ENCODE measurements at places on chromosomes 11 and 22.
A peak's percentile ranks its signal among the peaks of the same experiment; 100 is the strongest.

DNA sequence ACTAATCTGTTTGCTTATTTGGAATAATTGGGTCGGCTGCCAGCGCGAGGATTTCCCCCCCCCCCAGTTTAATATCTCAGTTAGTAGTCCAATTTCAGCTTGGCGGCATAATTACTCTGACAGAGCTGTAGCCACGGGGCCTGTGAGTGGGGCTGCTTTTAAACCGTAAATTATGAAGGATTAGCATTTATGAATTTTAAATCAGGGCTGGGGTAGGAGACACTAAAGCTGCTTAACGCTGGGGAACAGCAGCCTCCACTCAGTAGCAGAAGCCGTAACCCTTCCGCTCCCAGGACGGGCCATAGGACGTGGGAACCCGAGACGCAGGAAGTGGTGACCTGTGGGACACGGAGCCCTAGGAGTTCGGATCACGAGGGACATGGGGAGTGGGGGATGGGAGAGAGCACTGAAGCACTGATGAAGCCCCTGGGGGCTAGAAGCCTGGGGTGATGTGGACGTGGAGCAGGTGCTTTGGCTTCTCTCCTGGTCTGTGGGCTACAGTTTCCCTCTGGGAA, 66.2 kb upstream of the LMO1 start:
- DNase-seq = no peak

DNA sequence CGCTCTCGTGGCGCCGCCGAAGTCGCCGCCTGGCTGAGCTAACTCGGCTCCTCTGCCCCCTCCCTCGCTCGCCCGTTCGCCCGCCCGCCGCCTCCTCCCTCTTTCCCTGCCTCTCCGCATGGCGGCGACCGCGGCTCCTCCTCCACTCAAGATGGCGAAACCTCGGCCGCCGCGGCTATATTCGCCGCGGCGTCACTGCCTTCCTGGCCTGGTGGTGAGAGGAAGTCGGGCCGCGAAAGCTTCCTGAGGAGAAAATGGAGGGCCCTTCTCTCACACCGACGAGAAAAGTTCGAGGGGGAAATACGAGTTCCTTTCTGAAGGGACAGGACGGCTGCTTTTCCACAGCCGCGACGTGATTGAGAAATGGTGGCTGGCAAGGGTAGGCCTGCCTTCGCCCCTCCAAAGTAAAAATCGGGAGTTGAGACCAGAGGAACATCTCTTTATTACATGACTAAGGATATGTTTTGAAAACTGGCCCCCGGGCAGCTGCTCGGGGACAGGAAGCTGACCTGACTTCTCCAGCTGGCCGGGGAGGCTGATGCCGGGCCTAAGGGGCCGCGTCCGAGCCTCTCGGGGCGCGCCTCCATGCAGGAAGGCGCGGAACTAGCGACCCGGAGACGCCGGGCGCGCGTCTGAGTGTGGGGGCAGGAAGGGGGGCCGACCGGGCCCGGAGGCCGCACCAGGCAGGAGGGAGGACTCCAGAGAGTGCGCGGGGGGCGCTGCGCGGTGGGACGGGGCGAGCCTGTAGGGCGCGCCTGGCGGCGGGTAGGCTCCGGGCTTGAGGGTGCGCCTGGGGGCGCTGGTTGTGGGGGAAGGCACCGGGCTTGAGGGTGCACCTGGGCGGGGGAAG, at the start of gene DDX6:
Gene DDX6 (minus strand): TSS at position 54 of the 850 bp plus-strand sequence. CDS start 4,913 bp downstream, outside the sequence.
- peak; percentile 79 for DNase-seq

DNA sequence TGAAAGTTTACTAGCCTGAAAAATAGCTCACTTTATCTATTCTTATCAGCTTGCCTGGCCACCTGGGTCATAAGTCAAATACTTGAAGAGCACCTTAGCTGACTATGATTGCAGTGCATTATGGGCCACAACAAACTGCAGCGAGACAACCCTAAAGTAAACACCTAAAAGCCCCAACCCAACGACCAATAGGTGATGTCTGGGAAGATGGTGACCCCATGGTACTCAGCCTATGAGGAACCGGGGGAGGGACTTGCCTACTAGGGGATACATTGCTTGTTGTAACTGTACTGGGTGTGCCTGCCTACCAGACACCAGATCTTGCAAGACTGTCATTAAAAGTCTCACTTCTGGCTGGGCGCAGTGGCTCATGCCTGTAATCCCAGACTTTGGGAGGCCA, 35.6 kb upstream of the APOBEC3A start:
- DNase-seq = no peak

DNA sequence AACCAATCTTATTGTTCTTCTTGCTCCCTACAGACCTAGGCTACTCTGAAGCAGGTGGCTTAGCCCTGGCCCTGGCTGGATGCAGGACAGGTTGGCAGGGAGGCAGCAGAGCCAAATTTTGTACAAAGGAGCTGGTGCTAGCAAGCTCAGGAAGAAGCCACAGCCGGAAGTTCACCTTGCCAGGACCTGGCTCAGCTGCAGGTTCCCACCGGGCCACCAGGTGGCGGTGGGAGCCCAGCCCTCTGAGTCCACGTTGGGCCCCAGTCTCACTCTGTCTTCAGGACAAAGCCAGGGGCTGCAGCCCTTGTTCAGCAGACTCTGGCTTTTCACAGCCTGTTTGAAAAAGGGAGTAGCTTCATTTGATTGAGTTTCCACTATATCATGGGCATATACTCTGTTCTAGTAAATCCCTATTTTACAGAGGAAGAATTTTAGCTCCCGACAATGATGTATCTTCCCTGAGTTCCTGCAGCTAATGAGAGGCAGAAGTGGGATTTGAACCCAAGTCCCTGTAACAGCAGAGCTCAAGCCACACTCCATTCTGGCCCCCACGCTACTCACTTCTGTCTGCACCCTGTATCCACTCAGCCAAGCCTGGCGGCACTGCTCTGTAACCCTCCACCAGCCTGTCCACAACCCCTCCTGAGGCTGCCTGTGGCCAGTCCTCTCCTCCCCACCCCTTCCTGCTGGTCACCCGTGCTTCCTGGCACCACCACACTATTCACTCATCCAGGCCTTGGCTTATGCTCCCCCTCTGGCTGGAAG, 3.3 kb downstream of the TKFC start:
- no peak for DNase-seq

DNA sequence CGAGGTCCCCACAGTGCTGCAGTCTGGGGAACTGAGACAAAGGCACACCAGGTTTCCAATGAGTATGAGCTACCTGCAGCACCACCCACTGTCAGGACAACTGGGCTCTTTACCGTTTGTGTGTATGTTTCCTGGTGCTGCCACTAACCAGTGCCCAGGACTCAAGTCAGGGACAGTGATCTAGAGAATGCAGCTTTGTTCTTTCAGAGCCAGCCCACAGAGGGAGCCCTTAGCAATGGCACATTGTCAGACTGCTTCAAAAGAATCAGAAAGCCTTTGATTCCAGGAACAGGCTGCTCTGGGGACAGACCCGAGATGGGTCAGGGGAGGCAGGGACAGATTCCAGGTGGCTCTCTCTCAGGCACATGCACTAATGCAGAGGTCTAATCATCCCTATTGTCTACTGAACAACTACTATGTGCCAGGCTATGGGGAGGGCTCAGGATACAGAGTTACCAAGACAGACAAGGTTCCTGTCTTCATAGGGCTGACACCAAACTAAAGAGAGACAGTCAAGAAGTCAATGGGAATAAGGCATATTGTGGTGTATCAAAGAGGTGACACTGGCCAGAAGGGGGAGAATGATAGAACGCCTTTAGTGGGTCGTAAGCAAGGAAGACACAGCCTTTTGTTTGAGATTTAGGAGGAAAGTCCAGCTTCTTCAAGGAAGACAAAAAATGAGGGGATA, 103.7 kb downstream of the VPREB1 start:
- peak; percentile 79 for DNase-seq

GRCh38 chr11:86089659-86090058, 20.8 kb upstream of the PICALM start:
- DNase-seq = no peak

- DNase-seq = no peak
Measured at GRCh38 chr11:64219354-64219684, 6.7 kb downstream of the TRPT1 start.

GRCh38 chr11:33377412-33378370, 120.5 kb downstream of the HIPK3 start:
- DNase-seq = no peak

DNA sequence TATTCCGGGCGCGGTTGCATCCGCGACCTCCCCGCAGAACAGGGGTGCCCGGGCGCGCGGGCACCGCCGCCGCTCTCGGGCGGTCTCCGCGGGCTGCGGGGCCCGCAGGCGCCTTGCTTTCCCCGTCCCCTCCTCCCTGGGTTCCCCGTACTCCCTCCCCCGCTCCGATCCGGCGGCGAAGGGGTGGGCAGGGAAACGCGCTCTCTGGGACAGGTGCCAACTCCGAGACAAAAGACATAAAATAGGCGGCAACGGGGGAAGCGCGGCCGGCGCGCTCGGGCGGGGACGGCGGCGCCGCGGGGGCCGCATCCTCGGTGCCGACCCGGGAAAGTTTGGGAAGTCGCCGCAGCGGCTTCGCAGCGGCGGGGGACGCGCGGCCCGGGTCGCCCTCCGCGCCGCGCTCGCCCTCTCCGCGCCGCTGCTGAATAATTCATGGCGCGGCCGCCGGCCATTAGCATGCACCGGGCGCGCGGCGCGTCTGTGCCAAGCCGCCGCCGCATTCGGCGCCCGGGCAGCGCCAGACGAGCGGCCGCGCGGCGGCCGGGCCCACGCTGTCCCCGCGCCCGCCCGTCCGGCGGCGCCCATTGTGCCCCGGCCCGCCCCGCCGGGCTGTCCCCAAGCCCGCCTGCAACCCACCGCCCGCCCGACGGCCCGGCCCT, 78.7 kb upstream of the PPARA start:
- DNase-seq = peak; percentile 88

DNA sequence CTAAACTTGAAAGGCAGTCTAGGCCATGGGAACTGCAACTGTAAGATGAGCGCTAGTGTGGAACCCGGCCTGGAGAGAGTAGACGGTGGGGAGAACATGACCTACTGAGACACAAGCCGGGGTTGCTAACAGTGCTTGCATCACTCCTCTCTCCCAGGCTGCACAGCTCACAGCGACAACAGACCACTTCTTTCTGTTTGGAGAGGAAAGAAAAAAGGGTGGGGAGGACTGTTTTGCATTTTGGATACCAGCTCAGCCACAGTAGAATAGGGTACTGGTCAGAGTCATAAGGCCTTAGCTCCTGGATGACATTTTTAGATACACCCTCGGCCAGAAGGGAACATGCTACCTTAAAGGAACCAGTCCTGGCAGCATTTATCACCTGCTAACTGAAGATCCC, 22.2 kb upstream of the OR52M1 start:
- DNase-seq = no peak

GRCh38 chr11:107810875-107811274, 47.7 kb downstream of the SLC35F2 start:
- no peak for DNase-seq

- DNase-seq = no peak
Measured at GRCh38 chr22:49303061-49303735, 524.5 kb downstream of the BRD1 start.

DNA sequence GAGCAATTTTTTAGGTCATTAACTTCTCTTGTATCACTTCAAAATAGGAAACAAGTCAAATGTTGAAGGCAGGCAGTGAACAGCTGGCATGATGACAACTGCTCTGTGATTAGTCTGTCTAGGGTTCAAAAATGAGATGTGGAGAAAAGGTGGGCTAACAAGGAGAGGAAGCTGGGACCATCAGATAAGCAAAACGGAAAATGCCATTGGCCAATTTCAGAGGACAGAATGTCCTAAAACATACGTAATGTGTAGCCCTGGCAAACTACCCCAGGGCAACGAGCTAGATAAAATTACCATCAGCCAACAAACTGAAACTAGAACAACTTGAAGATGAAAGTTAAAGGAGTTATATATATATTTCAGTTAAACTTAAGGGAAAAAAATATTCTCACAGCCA, 93.2 kb downstream of the RELT start:
- no peak for DNase-seq

GRCh38 chr22:37618674-37619073, 10.0 kb downstream of the GGA1 start:
- no peak for DNase-seq

DNA sequence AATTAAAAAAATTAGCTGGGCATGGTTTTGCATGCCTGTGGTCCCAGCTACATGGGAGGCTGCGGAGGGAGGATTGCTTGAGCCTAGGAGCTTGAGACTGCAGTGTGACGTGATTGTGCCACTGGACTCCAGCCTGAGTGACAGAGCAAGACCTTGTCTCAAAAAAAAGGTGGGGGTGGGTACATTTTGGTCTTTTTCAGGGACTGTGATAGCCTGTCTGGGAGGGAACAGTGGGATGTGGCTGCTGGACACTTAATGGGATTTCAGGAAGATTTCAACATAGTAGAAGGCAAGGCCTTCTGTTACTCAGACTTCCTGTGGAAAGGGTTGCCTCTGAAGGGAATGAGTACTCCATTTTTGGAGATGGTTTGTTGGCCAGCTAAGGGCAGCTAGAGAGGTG, 40.6 kb downstream of the RELT start:
- DNase-seq = no peak

DNA sequence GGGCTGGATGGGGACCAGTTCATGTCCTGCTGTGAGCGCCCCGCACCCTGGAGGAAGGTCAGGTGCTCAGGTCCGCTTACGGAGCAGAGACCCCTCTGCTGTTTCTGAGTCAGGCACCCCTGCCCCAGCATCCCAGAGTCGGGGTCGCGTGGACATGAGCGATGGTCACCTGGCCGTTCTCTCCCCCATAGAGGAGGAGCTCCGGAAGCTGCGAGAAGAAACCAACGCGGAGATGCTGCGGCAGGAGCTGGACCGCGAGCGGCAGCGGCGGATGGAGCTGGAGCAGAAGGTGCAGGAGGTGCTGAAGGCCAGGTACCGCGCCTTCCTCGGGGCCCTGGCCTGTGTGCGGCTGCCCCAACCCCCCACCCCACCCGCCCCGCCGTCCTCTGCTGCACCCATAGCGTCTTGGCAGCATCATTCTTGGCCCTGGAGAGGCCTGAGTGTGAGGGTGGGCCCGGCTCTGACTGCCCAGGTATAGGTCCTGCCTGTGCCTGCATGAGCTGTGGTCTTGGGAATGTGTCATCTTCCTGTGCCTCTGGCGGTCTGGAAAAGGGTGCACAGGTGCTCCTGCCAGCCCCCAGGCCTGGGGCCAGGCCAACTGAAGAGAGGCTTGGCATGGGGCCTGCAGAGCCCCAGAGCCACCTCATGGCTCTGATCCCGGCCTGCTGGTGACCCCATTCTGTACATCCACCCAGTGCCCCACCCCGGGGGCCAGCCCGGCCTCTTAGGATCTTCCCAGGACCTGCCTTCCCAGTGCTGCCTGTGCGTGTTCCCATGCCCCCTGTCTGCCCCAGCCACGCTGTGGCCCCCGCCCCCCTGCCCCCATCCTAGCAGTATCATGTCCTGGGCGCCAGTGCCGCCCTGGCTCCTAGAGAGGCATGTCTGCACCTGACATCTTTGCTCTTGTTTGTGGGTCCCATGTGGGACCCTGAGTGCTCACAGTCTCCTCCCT, 38.1 kb downstream of the GRAMD4 start:
- DNase-seq = no peak

- DNase-seq = no peak
Measured at GRCh38 chr11:125074511-125075241, 11.6 kb downstream of the SLC37A2 start.

DNA sequence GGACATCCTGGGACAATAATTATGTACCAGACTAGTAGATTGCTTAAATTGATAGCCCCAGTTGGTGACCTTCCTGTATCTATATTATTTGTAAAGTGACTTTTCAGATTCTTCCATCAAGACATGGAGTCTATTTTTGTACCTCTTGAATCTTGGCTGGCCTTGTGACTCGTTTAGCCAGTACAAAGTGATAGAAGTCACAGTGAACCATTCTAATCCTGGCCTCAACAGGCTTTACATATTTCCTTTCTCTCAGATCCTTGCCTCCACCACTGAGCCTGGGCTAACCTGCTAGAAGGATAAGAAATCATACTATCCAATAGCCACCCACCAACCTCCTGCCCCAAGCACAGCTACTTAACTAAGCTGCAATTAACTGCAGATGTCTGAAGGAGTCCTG, 37.5 kb upstream of the SLC6A5 start:
- DNase-seq = no peak

GRCh38 chr11:114397349-114397982, 2.8 kb downstream of the C11orf71 start:
- DNase-seq = no peak

Measured in amygdala (tissue), 56 donors.